ENCODE measurements at places on chromosomes 7 and 10.

DNA sequence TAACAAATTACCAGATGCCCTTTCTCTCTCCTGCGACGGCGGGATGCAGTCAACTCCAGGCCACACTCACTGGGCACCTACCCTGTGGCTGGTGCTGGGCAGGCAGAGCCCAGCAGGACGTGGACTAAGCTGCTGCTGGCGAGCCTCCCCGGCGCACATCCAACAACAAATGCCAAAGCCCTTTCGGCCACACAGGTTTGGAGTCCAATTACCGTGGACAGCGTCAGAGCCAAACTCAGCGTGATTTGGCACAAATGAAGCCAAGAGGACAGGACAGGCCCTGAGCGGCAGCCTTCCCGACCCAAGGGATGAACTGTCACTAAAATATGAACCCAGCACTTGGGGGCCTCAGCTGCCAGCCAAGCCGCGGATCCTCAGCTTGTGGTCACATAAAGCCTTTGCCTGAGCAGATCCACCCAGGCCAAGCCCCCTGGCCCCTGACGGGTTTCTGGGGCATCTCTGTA lies 28.4 kb downstream of the DAGLB start:
- no peak for DNase-seq

DNA sequence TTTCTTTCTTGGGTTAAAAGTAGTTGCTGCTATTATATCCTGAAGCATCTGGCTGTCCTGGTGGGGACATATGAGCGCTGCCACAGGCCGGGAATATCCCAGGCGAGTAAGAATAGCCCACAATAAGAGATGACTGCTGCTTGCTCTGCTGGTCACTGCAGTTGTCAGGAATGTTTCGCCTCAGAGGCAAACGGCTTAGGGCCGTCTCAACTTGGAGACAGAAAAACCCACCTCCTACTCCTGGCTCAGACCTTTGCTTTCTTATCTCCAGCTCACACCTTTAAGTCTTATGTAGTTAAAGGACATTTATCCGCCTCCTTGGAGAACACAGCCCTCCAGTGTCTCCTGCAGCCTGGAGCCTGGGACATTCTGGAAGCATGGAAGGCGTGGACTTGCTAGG lies at the start of gene GJD4:
GJD4 (plus strand) TSS at position 151 of the 400 bp plus-strand sequence; CDS start at position 378, 227 bp downstream.
- no peak for DNase-seq

GRCh38 chr7:96962221-96962885 lies 43.0 kb upstream of the DLX6 start:
- no peak for DNase-seq

DNA sequence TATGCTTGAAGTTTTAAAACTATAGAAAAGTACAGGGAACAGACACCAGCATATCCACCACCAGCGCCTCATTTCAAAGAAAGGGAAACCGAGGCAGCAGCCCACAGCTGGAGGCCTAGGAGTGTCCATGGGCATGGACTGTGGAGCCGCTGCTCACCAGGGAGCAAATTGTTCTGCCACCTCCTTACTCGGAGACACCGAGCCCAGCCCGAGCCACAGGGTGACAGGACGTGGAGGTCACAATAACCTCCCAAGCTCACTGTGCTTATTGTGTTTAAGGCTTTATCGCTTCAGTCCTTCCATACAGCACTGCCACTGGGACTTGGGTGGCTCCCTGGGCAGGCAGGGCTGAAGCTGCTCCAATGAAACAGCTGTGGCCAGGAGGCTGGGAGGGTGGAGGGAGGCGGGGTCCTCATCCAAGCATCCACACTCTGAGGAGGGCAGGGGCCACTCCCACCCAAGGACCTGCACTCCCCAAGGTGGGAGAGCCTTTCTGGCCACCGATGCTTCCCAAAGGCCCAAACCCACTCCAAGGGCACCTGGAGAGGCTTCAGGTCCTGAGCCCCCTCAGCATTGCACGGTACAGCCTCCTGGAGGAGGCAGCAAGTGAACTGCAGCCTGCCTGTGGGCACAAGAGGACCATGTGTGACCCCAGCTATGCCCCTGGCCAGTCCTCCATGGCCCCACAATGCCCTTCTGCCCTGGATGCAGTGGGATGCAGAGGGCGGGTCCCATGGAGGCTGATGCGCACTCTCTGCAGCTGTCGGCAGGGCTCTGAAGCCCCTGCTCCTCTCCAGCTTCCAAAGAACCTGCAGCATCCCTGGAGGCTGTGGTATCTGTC lies 38.7 kb upstream of the RET start:
- DNase-seq, result no peak

- DNase-seq, result no peak
Observed at GRCh38 chr10:93039110-93039509, 21.5 kb upstream of the CYP26C1 start.

DNA sequence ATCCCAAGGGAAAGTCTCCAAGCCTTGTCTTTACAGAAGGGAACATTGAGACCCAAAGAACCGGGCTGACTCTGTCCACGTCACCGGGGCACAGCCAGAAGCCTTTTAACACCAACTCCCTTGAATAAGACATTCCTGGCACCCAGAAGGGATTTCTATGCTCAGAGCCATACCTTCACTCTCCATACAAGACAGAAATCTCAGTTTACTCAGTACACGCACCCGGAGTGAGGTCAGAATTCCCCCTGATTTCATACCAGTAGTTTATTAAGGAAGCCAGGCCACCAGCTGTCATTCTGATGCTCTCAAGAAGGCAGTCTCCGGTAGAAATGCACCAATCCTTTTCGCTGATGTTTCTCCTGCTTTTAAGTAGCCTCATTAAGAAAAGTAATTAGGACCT lies 134.2 kb upstream of the KCNMA1 start:
- no peak for DNase-seq

- no peak for DNase-seq
Observed at GRCh38 chr7:92961961-92962360, 125.6 kb upstream of the CDK6 start.

- DNase-seq, result no peak
Observed at GRCh38 chr7:106372126-106372525, 87.3 kb upstream of the NAMPT start.

GRCh38 chr7:70455925-70456324 lies 676.0 kb upstream of the GALNT17 start:
- no peak for DNase-seq

- no peak for DNase-seq
Observed at GRCh38 chr7:107564553-107565298, 955 bp downstream of the DUS4L start.

DNA sequence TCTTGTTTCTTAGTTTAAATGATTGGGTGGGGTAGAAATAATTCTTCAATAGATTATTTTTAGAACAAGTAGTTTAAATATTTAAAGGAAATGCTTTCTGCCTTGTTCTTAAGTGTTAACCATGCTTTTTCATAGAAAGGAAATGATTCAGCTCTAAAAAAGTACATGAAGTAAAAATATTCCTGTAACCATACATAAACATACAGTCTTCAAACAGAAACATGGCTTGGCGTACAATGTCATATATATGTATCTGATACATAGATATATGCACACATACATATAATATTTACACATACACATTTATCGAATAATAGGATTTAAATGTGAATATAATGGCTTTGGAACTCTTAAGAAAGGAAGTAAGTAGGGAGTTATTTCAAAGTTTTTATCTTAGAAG lies 84.4 kb downstream of the RUNDC3B start:
- no peak for DNase-seq

GRCh38 chr10:71212318-71213126 lies at the start of gene UNC5B:
Gene UNC5B (plus strand): TSS chr10:71212570. CDS start chr10:71212986, 416 bp downstream.
- DNase-seq, result peak; percentile 50

DNA sequence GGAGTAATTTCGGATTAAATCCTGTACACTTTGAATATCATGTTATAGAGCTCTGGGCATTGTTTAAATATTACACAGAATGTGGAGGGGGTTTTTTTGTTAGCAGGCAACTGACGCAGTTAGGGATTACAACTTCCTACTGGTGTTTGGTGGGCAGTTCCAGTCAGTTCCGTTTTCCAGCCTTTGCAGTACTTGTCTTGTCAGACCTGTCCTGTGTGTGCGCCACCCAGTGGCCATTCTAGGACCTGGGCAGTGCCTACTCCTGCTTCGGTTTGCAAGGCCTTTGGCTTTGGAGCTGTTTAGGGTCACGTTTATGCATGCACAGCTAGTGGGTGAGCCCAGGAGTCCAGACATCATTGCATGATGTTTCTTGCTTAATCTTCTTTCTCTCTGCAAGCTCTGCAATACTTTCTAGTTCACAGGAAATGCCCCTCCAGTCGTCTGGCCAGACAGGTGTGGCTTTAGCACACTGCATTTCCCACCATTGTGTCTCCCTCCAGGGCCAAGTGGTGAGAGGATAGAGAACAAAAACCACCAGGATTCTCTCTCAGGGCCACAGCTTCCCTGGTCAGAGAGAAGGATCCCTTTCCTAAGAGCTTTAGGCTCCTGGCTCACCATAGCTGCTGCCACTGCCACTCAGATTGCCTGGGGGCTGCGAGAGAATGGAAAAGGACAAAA lies 96.5 kb upstream of the TARP start:
- peak; percentile 64 for DNase-seq

- no peak for DNase-seq
Observed at GRCh38 chr10:61943674-61944378, 42.3 kb downstream of the ARID5B start.

DNA sequence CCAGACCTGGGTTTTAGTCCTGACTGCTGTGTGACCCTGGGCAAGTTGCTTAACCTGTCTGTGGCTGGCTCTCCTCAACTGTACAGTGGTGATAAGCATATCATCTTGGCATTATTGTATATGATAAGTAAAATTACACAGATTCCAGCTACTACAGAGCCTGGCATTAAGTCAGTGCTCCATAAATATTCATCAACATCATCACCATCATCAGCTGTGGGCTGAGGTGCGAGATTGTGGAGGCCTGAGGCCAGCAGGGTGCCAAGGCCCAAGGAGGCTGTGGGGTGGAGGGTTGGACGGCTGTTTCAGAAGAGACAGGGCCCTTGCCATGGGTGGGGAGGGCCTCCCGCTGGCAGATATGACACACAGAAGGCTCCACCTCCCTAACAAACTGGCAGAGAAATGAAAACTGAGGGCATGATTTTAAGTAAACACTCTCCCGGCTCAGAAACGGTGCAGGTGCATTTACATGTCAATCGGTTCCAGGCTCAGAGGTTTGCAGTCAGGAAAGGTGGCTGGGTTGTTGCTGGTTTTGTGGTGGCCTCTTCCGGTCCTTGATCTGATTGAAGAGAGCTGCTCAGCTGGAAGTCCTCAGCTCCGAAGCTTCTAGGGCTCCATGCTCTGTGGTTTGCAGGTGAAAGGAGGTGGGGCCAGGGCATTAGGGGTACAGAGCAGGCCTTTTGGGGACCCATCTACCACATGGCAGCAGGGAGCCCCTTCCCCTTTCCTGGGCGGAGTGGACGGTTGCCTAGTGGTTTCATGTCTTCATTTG lies 10.2 kb downstream of the CRYGN start:
- DNase-seq, result no peak

GRCh38 chr10:62012318-62012717 lies 110.8 kb downstream of the ARID5B start:
- no peak for DNase-seq

- DNase-seq, result no peak
Observed at GRCh38 chr10:59881640-59882039, 24.7 kb downstream of the CCDC6 start.

GRCh38 chr7:49660976-49661375 lies 112.5 kb upstream of the VWC2 start:
- no peak for DNase-seq

DNA sequence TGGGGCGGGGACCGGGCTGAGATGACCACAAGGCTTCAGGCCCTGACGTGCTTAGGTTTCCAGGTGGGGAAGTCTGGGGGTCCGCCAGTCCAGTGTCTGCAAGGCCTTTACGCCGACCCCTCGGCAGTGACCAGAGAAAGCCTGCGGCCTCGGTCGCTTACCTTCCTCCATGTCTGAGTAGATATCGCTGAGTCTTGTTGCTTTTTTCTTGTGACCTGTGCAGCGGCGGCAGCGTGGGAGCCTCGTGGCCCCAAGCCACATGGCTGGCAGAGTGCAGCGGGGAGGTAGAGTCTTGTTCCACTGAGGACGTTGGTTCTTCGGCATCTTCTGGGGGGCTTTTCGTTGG lies 329 bp downstream of the NOLC1 start:
- peak; percentile 51 for DNase-seq

- no peak for DNase-seq
Observed at GRCh38 chr10:84907461-84908009, 579.1 kb downstream of the CCSER2 start.

GRCh38 chr7:106731646-106732444 lies 70.9 kb upstream of the CCDC71L start:
- DNase-seq, result no peak

DNA sequence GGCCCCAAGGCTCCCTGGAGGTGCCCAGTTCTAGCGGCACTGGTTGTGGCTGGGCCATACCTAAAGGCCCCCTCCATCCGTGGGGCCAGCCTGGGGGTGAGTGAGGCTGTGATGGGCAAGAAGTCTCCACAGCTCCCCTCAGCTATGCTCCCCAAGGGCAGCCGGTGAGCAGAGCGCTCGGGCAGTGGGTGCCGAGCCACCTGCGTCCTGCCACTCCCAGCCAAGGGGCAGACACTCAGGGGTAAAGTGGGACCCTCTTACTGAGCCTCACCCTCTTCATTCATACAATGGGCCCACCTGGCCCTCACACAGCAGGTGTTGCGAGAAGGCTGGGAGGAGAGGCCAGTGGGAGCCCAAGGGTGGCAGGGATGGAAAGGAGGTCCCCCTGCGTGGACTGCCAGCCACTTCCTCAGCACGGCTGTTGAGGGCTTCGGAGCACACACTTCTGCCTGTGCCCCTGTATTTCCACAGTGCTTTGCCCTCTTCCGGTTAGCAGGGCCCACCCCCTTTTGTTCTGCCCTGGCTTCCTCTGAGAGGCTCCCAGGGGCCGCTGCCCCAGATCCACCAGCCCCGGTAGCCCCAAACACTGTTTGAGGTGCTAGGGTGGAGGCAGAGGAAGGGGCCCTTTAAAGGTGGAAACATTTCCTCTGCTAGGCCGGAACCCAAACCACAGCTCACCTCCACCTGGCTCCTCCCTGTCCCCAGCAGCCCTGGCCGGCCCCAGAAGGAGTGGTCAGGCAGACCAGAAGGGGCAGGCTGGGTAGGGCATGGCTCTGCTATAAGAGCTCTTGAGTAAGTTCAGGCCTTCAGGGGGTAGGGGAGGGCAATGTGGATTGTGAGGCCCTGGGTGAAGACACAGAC lies 16.4 kb upstream of the C10orf105 start:
- DNase-seq, result no peak

GRCh38 chr7:155283565-155284194 lies 14.0 kb upstream of the INSIG1 start:
- no peak for DNase-seq

DNA sequence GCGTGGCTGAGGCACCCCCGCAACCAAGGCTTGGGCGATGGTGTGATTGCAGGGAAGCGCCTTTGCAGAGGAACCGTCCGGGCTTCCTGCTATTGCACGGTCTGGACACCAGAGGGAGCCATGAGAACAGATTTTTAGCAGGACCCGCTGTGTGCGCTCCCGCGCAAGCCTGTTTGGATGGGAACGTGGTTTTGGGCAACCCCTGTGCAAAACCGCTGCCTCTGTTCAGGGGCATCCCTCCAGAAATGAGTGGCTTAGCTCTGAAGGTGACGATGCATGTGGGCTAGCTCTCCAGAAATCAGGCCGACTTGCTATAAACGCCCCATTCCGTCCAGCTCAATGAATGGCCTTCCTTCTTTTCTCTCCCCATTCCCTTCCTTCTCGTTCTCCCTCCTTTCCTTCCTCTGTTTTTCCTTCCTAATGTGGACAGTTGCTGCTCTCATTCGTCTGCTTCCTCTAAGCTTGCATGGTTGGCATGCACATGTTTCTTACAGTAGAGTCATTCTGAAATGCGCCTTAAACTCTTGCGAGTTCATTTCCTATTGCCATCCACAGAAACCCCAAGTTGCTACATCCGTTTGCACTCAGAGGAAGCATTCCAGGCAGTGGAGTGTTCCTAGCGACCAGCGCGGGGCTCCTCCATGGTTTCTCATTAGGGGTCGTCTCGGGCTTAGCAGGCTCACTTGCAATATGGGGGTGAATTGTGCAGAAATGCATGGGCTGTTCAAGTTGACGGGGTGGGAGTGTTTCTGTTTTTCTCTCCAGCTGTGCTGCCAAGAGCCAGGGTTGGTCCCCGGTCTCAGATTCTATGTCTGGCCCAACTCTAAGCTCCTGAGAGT lies 302.5 kb upstream of the GALNT17 start:
- DNase-seq, result peak; percentile 38

Measured in stimulated activated CD4-positive, alpha-beta T cell treated with anti-CD3 and anti-CD28 coated beads, Interleukin-4, amount 100 ng/mL, for 48 hours (primary cell).